Activated T-cell treated with anti-CD3 and anti-CD28 coated beads for 48 hours (primary cell): ENCODE measurements at places on chromosomes 2 and 18.

DNA sequence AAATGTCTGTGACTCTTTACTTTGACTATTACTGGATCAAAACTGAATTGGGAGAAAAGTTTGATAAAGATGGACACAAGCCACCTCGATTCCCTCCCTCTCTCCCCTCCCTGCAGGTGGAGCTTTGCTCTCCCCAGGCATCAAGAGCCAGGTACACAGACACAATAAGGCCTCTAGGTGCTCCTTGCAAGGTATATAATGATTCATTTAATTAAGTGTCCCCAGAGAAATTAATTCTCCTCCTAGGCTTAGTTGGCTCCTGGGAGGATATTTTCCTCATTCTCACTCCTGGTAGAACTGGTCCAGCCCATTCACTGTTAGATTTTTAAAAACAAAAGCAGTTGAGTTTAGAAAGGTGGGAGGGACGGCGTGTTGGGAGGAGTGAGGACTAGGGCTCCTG lies 352.4 kb upstream of the SMIM21 start:
- DNase-seq, result no peak

GRCh38 chr2:232668805-232669444 lies 28.2 kb upstream of the GIGYF2 start:
- no peak for DNase-seq

- DNase-seq, result peak; percentile 99
Observed at GRCh38 chr2:27370026-27370815, at the start of the genes EIF2B4 and SNX17. TSS of gene EIF2B4 (minus strand) at chr2:27370338. CDS start at chr2:27370314, 24 bp downstream. TSS of gene SNX17 (plus strand) at chr2:27370616. CDS start at chr2:27370744, 128 bp downstream.

GRCh38 chr2:194103941-194104659 lies 1552.9 kb upstream of the SLC39A10 start:
- DNase-seq, result no peak

DNA sequence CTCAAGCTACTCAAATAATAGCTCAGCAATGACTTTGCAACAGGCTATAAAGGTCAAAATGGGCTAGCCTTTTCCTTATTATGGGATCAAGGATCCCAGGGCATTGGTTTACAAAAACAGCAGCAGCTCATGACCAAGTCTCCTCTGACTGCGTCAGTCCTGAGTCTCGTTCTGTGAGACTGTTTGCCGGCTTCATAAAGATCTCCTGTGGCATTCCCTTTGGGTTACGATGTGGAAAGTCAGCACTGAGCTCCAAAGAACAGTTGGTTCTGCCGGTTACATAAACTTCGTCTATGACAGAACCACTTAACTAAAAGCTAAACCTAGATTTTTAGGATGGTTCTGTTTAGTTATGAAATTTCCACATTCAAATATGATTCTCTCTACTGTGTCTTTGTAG lies 674.9 kb downstream of the ZEB2 start:
- DNase-seq, result no peak

- no peak for DNase-seq
Observed at GRCh38 chr2:74242354-74243071, 44.1 kb downstream of the MTHFD2 start.

DNA sequence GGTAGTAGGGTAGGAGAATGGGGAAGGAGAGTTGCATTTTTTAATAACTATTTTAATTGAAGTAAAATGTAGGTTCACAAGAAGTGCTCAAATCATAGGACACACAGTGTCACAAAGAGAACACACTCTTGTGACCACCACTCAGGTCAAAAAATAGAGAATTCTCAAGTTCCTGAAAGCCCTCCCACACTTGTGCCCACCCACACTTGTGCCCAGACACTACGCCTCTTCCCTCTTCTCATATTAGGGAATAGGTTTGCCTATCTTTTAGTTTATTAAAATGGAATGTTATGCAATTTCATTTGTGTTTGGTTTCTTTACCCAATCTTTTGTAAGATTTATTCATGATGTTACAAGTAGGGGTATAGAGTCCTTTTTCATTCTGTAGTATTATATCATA lies 67.2 kb downstream of the UGGT1 start:
- DNase-seq, result no peak

- no peak for DNase-seq
Observed at GRCh38 chr2:205190528-205190927, 491.8 kb upstream of the NRP2 start.

DNA sequence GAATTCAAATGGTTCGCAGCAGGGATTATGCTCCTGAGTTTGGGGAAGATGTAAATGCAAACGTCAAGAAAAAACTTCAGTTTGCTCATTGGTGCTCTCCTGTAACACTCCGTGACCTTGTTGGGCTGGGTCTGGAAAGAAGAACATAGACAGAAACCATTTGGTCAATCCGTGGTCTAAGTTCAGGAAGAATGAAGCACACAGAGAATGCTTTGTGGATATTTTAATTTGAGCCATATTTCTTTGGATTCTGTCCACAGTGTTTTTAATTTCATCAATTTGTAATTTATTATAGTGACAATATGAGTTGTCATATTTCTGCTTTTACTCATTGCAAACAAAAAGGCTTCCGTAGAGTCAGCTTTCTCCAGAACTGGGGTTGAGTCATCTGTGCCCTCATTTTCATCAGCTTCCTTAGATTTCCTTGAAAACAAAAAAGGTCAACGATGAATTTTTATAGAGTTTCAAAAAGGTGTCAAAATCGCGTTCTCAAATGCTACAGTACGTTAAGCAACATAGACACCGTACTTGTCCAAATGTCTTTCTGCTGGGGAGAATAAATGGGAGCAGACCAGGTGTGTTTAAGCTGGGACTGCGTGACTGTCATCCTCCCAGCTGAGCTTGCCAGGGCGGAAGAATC lies 606.4 kb downstream of the RNF144A start:
- no peak for DNase-seq

- DNase-seq, result no peak
Observed at GRCh38 chr18:13910986-13911385, 4.3 kb downstream of the MC2R start.

GRCh38 chr18:65093346-65093745 lies 657.5 kb upstream of the CDH7 start:
- no peak for DNase-seq

GRCh38 chr2:102142829-102143449 lies 393 bp downstream of the IL1R1 start:
- no peak for DNase-seq

GRCh38 chr2:58046585-58047372 lies at the start of gene VRK2:
TSS of gene VRK2 (plus strand) at chr2:58046806. CDS start at chr2:58048832, 2,026 bp downstream.
- DNase-seq, result peak; percentile 86

GRCh38 chr2:8234757-8235374 lies 447.0 kb upstream of the ID2 start:
- DNase-seq, result no peak

DNA sequence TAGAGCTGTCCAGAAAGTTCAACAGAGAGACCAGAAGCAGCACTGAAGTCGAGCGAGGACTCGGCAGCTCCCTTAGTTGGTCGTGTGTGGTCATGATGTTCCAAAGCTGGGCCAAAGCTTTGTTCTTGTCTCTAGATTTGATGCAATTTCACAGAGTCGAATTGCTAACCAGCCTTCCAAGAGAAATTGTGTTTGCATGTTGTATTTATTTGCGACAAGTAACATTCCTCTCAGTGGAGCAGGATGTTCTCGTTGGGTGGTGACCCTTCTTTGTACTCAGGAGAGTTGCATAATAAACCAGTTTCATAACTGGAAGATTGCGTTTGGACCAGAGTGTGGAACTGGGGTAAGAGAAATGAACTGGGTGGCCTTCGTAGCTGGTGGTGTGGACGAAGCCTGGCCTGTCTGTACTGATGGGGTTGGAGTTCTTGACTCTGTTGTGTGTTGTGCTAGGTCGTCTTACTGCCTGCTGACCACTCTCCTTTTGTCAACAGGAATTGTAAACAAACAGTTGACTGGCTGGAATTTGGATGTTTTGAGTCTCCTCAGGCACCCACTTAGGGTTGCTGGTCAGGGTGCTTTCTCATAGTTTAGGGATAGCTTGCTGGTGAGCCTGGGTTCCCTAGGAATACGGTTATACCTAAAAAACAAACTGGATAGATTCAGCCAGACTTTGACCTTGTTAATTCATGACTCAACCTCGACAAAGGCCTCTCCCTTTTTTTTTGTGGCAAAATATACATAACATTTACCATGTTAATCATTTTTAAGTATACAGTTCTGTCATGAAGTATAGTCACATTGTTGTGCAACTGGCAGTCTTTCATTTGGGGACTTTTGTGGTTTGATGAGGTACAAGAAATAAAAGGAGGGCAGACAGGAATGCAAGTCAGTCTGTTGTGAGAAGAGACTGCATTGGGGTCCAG lies 28.9 kb upstream of the TOGARAM2 start:
- DNase-seq, result no peak

- DNase-seq, result no peak
Observed at GRCh38 chr18:38318416-38318815, 752.8 kb upstream of the CELF4 start.

- DNase-seq, result no peak
Observed at GRCh38 chr2:141438536-141438935, 692.3 kb downstream of the LRP1B start.

- no peak for DNase-seq
Observed at GRCh38 chr2:222319586-222320435, 21.0 kb upstream of the PAX3 start.

- no peak for DNase-seq
Observed at GRCh38 chr2:96656540-96656939, 14.0 kb downstream of the FER1L5 start.
